CD4-positive, alpha-beta T cell treated with Interleukin-17A for 1 hour (primary cell): ENCODE measurements at places on chromosomes 11 and 22.

GRCh38 chr11:6629892-6630631 lies 10.8 kb upstream of the TPP1 start:
- DNase-seq, result no peak

GRCh38 chr11:36458129-36458915 lies 51.8 kb downstream of the TRAF6 start:
- DNase-seq, result no peak

DNA sequence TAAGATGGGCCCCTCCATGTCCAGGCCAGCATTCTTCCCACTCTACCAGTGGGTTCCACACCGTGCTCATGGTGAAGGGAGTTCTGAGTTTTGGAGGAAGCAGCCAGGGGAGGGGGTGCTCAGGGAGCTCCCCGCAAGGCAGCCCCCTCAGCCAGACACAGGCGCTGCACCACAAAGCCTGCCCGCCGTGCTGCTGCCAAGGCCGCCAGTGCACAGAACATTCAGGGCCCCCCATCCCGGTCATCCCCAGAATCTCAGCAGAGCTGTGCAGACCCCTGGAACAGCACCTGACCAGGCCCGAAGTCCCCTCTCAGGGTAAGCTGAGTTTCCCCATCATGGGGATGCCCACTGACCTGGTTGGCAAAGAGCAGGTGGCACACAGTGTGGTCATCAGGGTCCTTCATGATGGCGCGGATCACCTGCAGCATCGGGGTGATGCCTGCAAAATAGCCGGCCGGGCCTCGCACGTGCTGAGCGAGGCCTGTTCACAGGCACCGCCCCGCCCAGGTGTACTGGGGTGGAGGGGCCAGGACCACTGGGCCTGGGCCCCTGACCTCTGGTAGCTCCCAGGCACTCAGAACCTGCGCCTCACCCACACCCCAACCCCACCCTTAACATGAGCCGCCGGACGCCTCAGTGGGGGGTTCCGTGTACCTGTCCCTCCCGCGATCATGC lies 12.4 kb upstream of the POLDIP3 start:
- DNase-seq, result no peak

DNA sequence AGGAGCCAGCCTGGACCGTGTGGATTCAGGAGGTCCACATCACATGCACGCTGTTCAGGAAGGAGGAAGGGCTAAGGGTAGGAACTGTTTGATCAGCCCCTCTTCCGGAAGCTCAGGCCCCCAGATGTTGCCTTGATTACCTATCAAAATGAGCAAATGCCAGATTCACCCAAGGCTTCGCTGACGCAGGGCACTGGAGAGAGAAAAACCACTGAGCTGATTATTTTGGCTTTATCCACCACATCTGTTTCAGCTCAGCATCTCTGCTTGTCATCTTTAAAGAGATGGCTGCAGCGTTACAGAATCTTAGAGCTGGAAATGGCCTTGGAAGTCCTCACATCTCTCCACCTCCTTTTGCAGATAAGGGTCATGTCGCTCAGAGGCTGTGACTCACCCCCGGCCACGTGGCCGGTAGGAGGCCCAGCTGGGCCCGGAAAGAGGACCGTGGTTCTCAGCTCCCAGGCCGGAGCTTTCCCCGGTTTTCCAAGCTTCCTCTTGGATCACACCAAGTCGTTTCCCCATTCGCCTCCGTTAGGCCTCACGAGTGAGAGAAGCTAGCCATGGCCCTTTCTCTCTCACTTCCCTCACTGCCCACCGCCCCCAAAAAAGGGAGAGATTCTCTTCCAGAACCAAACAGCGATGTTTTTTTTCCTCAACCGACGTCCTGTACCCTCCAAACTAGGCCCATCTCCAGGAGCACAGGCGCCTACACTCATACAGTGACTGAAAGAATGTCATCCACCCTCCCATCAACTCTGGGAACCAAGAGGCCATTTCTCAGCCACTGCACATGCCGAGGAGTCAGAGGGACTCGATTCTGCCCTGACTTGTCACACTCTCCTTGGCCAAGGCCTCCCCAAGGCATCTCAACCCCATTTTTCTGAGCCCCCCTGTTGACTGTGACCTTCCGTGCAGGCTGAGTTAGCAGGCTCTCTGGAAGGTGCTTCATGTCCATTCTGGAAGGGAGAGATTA lies 37.6 kb downstream of the LIF start:
- DNase-seq, result no peak

DNA sequence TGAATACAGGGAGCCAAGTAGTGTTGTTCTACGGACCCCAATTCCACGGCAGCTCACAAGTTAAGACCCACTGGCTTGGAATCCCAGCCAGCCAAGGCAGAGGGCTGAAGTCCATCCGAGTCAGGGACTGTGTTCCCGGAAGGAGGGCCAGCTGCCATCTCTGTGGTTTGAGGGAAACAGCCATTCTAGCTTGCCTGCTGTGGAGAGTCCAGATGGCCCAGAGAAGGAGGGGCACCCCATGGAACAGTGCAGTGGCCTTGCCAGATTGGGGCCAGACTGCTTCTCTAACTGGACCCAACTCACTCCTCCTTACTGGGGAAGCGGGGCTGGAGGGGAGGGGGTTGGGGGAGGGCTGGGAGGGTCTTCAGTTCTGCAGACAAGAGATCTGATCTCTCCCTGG lies 156.4 kb downstream of the FAM181B start:
- no peak for DNase-seq

- no peak for DNase-seq
These were observed 37.3 kb downstream of the RRP8 start for GRCh38 chr11:6565988-6566703.

- DNase-seq, result no peak
These were observed 26.9 kb upstream of the APOBEC3A start for GRCh38 chr22:38930512-38930911.

DNA sequence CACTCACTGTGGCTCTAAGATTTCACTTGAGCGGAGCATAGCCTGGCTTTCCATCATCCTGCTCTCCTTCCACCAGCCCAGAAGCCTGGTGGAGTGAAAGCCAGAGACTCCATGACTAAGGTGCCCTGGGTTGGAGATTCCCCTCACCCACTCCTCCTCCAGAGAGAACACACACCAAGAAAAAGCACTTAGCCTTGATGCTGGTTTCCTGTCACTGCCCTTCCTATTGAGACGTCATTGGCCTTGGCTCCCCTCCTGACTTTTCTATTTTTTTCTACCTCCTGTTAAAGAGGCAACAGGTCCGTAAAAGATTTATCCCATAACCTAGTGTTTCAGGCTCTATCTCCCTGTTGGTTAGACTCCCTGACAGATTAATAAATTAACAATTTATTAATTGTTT lies 38.5 kb upstream of the APLNR start:
- no peak for DNase-seq

GRCh38 chr11:14315130-14315529 lies 43.9 kb downstream of the RRAS2 start:
- no peak for DNase-seq

DNA sequence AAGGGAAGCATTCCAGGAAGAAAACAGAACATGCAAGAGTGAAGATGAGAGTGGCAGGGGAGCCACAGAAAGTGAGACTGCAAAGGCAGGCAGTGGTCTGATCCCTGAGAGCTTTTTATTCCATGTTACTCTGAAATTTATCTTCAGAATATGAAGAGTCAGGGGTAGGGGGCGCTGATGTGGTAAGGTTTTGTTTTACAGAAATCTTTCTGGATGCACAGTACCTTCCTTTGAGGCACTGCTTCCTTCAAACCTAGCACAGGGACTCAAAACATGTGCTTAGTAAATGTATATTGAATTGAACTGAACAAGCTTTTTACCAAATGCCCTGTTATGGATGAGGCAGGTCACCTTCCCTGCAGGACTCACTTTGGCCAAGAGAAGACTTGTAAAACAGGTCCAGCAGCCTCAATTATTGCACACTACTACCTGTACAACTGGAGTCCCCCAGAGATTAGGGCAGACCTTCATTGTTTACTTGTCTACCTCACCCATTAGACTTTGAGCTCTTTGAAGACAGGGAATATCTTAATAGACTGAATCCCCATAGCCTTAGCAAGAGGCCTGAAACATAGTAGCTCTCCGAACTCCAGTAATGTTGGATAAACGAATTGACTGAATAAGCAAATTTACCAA lies 2.2 kb downstream of the PAK1 start:
- peak; percentile 23 for DNase-seq

DNA sequence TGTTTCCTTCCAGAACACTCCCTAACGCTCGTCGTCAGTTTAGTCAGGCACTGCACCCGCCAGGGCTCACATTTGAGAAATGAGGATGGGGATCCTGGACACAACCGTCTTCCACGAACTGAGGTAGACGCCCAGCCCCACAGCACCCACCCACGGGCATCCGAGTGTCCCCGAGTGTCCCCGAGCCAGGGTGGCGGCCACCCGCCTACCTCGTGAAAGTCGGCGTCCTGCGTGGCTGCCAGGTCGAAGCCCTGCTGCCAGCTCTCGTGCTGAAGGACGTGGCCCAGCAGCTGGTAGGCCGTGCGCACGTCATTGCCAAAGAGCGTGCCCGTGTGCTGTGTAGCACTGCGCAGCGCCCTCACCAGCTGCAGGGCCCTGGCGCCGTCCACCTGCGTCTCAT lies 53.6 kb downstream of the TRMU start:
- no peak for DNase-seq

- no peak for DNase-seq
These were observed 59.3 kb downstream of the TSPAN18 start for GRCh38 chr11:44785856-44786607.

DNA sequence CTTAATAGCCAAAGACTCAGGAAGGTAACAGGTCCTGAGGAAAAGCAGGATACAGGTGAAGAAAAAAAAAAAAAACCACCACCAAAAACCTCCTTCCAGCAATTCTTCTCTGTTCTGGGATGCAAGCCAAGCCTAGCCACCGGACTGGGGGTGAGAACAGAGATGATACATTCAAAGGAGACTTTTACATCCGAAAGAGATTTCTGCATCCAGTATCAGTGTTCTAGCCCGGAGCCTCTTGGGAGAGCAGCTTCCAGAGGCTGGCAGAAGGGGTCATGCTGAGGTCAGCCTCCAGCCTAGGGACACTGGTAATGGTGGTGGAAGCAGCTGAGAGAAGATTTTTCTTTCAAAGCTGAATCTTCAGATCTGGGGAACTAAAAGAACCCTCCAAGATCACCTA lies 76.2 kb downstream of the KCNC1 start:
- no peak for DNase-seq

GRCh38 chr22:34427436-34427835 lies 507.2 kb upstream of the LARGE1 start:
- no peak for DNase-seq
